ENCODE measurements at places on chromosomes 2 and 18.
A peak's percentile ranks its signal among the peaks of the same experiment; 100 is the strongest.

DNA sequence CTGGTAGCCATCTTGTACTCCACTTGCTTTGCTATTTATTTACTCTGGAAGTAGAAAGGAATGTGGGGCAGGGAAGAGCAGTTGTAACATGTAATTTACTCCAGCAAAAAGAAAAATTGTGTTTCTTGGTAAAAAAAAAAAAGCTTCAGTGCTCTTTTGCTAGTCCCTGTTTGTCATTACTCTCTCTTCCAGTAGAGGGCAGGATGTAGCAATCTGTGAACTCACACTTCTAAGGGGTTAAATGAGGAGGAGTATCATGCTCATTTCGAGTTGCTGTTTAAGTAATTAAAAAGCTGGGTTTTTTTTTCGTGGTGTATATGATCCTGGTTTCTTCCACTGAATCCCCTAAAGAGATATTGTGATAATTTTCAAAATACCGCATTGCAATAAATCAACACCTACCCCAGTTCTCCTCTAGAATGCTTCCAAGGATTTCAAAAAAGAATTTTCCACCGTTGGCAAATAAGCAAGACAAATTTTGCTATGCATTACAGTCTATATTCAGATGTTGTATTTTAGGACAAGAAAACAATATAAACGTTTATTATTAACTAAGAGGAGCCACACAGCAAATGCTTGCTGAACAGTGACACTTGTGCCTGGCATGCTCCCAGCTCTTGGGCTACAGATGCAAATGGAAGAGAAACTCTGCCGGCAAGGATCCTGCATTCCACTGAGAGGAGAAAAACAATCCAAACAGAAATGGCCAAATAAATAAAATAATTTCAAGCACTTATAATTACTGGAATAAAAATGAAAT lies 261.6 kb downstream of the ASXL3 start:
- DNase-seq = no peak

DNA sequence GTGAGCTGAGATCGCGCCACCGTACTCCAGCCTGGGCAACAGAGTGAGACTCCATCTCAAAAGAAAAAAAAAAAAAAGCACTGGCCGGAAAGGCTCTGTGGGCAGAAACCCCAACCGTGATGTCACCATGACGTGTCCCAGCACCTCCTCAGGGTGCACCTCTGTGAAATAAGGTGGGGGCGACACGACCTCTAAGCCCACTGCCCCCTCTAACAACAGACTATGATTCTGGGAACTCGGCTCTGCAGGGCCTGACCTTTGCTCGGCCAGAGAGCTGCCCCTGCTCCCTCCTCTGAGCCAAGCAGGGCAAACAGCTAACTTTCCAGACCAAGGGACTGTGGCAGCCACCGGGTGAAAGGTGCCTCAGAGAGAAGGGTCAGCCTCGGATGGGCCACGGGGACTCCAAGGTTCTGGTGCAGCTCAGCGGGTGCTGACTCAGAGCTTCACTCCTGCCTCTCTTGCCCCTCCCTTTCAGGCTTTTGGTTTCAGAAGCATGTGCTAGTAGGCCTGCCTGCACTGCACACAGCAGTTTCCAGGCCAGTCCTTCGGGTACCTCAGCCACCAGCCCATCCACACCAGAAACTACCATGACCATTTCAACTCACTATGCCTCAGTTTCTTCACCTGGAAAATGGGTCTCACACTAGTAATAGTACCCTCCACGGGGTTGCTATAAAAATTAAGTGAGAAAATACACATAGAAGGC lies 8.0 kb downstream of the TMBIM1 start:
- peak; percentile 30 for DNase-seq

GRCh38 chr2:96501886-96502810 lies 3.0 kb downstream of the NEURL3 start:
- no peak for DNase-seq

GRCh38 chr2:72778410-72778809 lies 47.4 kb downstream of the EXOC6B start:
- DNase-seq = no peak

DNA sequence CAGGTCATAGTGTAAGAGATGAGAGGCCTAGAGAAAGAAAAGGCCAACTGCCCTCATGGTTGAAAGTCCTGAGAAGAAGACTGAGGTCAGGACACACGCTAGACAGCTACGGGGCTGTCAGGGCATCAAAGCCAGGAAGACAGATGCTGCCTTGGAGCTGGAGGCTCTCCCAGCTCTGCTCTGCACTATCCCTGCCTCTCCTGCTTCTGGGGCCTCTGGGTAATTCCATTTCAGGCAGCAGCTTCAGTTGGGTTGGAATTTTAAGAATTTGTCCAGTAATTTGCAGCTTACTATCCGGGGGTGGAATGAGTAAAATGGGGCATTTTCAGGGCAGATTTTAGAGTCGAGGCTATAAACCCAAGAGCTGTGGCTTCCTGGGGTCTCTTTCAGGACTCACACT lies 76.2 kb upstream of the CTAGE1 start:
- no peak for DNase-seq

- no peak for DNase-seq
Measured at GRCh38 chr18:3914833-3915610, 465.1 kb downstream of the TGIF1 start.

GRCh38 chr2:62163106-62163831 lies 32.6 kb upstream of the B3GNT2 start:
- no peak for DNase-seq

DNA sequence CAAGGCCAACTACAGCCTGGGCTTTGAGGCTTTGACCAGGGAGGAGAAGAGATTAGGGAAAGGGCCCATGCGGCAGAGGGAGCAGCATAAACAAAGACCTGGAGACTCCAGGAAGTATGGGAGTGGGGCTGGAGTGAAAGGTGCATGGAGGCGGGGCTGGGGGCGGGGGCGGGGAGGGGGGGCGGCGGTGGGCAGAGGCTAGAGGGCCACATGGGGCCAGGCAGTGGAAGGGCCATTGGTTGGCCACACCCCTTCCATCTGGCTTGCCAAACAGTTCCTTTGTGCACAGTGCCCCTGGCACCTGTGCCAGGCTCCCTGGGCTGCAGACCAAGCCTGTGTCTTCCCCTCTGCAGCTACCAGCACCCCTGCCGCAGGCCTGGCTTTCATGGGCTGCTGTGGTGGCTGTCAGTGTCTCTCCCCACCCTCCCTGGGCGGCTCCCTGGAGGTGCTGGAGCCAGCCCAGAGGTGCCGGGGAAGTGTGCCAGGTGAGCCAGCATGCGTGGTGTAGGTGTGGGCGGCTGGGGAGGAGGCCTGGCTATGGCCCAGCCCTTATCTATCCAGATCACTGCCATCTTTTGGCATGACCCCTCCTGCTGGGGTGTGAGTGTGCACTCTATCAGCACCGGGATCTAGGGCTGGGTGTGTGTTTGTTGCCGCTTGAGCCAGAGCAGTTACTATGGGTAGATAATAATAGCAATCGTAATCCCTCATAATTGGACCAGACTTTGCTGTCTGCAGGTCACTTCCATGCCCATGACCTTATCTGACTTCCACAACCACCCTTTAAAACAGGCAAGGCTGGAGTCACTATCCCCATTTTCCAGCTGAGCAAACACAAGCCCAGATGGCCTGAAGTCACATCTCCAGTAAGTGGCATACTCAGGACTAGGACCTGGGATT lies 30.5 kb downstream of the DNMT3A start:
- no peak for DNase-seq

DNA sequence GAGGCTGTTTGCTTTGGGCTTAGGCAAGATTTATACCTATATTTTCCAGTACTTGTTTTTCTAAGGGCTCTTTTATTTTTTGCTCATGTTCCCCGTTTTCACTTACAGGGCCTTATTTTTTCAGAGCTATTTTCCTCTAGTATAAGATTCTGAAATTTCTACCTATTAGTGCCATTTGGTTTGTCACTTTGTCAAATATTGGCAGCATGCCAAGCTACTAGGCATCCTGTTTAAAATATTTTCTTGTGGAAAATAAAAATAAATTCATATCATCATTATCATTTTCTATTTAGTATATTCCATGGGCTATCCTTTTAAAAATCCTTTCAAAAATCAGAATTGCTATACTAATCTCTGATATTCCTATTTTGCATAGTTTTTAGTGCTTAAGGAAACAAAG lies 64.8 kb upstream of the CHST9 start:
- DNase-seq = no peak

DNA sequence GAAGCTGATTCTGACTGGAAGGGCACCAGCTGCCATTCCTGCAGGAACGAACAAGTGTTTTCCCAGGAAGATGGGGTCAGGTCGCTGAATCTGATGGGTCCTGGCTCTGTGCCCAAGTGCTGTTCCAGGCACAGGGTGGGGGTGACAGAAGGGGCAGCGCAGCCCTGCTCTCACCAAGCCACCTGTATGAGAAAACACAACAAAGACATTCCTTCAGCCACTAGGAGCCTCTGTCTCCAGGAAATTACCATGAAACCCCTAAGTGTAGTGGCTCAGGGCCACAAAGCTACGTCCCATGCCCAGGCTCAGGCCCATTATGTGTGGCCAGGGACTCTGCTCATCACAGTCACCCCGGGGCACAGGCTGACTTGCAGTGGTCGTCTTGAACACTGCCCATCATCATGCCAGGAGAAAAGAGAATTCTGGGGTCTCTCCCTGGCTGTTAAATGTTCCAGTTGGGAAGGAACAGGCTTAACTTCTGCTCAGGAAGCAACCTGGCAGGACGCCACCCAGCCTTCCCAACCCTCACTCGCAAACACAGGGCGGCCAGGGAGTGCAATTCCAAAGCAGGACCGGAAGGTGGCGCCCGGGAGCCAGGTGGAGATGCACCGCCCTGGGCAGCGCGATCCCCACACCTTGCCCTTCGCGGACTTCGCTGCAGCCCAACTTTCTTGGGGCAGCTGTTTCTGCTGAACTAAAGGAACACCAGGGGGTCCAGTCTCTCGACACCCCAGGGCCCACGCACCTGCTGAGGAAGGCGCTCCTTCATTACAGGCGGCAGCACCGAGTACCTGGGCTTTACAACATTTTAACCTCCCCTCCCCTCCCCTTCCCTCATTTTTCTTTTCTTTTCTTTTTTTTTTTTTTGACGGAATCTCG lies 11.0 kb upstream of the SFTPB start:
- peak; percentile 72 for DNase-seq

GRCh38 chr2:9322576-9322975 lies 100.8 kb downstream of the ITGB1BP1 start:
- no peak for DNase-seq

DNA sequence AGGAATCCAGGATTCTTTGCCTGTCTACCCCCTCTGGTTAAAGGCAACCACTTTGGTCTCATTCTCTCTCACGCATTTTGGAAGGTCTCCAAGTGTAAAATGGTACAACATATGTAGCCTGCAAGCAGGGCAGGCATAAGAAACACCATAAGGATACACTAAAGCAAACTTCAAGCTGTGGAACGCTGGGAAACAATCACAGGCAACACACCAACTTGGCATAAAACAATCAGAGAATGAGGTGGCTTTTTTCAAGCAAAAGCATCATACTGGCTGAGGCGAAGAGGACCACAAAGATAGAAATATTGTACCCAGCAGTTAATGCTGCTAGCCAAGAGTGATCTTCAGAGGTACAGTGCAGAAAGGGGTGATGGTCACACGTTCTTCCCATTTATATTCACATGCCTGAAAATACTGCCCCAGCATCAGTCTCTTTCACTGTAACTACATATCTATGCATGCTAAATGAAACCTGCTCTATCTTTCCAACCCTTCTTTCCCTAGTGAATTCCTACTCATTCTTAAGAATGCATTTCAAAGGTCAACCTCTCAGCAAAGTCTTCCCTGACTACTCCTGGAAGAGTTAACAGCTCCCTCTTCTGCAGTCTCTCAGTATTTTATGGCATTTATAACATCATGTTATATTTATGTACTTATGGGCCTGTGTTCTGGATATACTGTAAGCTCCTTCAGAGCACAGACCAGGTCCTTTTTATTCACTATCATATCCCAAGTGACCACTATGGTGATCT lies 71.9 kb upstream of the GALNT5 start:
- DNase-seq = no peak

DNA sequence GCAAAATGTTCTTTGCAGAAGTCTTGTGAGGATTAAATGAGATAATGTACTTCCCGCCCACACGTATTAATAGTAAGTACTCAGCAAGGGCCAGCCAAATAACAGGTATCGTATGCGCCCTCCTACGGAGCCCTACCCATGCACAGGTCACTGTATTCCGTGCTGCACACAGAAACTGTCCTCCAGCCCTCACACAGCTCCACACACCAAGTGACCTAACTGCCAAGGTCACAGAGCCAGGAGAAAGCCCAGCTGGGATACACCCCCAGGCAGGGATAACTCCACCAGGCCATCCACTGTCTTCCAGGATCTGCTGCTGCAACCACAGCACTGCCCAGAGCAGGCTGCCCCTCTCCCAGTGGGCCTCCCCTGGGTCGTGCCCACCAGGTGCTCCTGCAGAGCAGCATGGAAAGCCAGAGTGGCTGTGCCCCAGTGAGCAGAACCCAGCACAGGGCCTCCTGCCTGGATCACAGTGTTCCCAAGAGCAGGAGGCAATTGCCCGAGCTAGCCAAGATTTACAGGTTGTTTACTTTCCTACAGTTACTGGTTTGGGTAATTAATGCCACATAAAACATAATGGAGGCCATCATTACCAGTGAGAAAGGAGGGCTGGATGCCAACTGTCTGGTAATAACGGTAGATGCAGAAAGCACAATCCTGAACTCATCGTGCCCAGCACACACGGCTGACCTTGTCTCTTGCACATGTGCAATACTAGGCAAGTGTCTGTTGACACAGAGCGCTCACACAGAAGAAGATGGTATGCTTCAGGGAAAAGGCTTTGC lies 24.4 kb downstream of the TFCP2L1 start:
- DNase-seq = no peak

GRCh38 chr2:26279886-26280285 lies 35.1 kb downstream of the HADHB start:
- DNase-seq = no peak

GRCh38 chr18:8703092-8703709 lies 2.2 kb upstream of the MTCL1 start:
- no peak for DNase-seq

DNA sequence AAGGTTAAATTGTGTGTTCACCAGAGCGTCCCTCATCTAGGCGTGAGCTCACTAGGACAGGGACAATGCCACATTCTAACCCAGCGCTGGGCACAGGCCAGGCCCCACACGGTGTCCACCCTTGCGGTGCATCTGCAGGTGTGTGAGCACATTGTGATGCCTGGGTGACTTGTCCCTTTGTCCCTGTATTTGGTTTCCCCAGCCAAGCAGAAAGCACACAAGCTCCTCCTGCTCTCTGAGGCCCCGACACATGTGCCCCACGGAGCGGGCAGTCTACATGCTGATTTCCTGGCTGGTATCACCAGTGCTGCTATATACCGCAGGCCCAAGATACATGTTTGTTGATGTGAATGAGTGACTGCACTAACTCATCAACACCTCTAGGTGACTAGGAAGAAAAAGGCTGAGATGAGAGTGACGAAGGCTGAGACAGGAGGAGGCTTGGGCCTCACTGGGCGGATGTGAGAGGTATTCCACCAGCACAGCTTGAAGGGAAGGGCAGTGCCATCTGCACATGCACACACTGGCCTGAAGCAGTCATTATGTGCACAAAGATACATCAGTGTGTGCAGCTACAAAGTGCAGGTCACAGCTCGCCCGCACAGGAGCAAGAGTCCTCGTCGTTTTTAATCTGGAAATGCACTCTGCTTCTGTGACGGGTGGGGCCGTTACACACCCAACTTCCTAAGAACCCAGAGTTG lies 205.9 kb downstream of the EIPR1 start:
- no peak for DNase-seq

Data from activated T-cell treated with anti-CD3 and anti-CD28 coated beads for 1 hour (primary cell).